ENCODE measurements at places on chromosomes 3 and 15.

GRCh38 chr3:64242435-64242834 lies 17.2 kb upstream of the PRICKLE2 start:
- no peak for DNase-seq

- no peak for DNase-seq
These were observed 119.4 kb upstream of the IQSEC1 start for GRCh38 chr3:13192471-13193213.

DNA sequence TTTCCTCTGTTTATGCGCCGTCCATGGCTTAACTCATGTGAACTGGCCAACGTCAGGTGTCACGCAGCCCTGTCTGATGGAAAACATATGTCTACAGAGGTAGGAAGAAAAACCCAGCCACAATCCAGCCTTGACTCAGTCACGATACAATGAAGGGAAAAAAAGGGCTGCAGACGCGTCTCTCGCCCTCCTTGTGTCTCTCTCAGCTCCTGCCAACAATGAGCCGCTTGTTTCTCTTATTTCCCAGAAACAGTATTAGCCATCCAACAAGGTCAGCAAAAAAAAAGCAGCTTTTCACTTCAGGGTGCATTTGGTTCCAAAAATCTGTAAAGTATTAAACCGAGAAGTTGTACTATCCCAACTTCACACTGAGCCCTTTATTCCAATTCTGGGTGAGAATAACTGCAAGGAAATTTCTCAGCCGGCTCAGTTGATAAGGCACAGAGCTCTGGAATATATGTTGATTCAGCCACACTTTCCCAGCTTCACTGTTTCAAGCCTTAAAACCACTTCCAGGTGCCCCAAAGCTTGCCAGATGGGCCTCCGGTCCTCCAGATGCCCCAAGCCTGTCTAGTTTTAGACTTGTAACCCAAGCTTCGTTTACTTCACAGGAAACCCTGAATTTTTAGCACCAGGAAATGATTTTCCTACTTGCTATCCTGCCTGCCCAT lies 79.4 kb downstream of the TM4SF4 start:
- DNase-seq, result no peak

GRCh38 chr15:23694592-23694991 lies 7.5 kb upstream of the NDN start:
- DNase-seq, result no peak

GRCh38 chr3:31610700-31611275 lies 78.1 kb downstream of the STT3B start:
- DNase-seq, result no peak

GRCh38 chr3:94251566-94251965 lies 188.7 kb downstream of the NSUN3 start:
- no peak for DNase-seq

GRCh38 chr15:41490355-41490754 lies 3.3 kb upstream of the ITPKA start:
- no peak for DNase-seq

- no peak for DNase-seq
These were observed 213.3 kb upstream of the CFAP20DC start for GRCh38 chr3:59263152-59263551.

GRCh38 chr15:39242345-39242744 lies 338.5 kb upstream of the THBS1 start:
- DNase-seq, result no peak

GRCh38 chr15:74727727-74728126 lies 2.4 kb upstream of the CYP1A1 start:
- no peak for DNase-seq

DNA sequence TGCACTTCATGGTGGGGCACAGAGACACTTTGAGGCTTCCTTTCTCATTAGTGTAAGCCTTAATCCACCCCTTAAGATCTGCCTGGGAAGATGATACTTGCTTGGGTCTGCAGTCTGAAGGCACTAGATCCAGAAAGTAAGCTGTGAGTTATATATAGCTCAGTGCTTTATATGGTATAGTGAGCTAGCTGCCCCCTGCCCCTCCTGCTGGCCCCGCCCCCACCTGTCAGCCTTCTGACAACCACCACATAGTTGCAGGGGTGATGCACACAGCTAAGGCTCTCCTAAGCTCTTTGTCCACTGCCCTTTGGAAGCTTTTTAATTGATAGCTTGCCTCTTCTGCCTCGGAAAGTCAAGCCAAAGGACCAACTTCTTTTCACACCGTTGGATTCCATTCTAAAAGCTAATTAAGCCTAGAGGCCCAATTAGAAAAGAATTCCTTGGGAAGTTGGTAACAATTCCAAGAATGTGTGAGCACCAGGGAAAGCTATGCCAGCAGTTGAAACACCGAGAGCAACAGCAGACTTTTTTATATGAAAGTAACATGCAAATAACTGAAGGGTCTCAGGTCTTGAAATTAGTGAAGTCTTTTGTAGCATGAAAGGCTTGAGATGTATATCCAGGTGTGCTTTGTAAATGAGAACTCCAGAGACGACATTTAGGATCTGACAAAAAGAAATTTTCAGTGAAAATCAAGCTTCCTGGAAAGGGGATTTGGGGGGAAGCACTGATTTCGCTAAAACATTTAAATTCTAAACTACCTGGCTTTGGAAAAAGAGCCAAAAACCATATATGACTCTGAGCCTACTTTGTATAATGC lies 2.3 kb downstream of the TPM1 start:
- no peak for DNase-seq

DNA sequence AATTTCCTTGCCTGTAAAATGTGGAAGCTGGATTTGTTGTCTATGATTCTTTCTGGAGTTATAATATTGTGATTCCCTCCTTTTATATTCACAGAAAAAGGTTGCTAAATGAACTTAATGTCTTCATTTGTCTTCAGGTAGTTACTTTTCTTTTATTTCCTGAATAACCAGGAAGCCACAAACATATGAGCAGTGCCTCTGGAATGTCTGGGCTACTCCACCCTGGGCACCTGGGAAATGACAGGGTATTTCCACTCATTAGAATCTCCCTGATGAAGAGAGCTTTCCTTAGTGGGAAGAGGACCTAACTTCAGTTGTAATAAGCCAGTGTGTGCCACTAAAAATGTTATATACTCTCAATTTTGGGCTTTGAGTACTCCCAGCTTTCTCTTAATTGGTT lies 3.8 kb upstream of the SLMAP start:
- DNase-seq, result no peak

GRCh38 chr15:74035121-74036017 lies 40.9 kb downstream of the PML start:
- DNase-seq, result no peak

DNA sequence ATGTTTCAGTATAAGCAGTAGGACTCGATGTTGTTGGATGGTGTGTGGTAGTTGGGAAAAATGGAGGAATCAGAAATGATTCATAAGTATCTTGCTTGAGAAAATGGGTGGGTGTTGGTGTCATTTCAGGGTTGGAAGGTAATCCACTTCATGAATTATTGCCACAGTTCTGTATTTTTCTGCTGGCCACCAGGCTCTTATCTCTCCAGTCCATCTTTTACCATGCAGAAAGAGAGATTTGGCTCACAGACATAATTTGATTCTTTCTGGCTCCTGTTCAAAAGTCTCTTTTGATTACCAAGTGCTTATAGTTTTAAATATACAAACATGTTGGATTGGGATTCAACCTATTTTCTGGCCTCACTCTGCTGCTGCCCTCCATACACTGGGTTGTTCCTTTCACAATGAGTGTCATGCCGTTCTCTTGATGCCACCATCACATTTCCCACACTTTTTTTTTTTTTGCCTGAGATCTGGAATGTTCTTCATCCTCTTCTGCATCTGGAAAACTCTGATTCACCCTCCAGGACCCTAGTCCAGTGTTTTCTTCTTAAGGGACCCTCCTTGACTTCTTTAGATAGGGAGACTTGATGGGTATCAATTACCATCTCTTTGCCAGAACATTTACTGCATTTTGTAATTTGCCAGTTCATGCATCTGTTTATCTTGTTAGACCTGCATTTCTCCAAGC lies 69.4 kb upstream of the GAP43 start:
- no peak for DNase-seq

- DNase-seq, result no peak
These were observed 140.3 kb downstream of the TBC1D5 start for GRCh38 chr3:17602126-17602525.

GRCh38 chr15:87610366-87610765 lies 646.2 kb downstream of the NTRK3 start:
- no peak for DNase-seq

DNA sequence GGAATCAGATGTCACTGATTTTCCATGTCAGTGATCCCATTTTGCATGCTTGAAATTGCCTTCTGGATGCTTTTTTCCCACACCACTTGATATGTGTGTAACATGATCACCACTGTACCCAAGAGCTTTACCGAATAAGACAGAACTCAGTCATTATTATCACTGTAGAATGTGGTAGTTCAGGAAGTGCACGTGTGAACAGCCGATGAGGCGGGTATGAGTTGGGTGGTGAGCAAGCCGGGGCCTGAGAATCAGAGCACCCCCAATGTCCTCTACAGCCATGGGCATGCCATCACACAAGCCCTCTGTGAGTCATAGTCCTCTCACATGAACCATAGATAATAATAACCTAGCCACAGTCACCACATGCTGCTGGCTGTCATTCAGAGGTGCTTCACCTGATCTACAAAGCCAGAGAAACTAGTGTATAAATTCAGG lies 470.8 kb downstream of the SOX2 start:
- DNase-seq, result no peak

DNA sequence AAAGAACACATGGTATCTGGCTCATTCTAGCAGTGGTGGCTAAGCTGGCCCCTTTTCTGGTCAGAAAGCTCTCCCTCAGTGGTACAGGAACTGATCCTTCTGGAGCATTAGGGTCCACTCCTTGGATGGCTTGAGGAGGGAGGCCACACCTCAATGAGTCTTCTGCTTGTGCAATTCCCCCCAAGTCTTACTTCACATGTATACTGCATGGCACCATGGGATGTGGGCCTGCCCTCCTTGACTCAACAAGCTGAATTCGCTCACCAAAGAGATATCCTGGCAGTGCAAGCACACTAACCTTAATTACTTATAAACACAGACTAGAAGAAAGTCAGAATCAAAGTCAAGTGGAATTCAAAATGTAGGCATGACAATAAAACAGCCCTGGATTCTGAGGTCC lies 133.8 kb upstream of the SLC2A2 start:
- DNase-seq, result no peak

DNA sequence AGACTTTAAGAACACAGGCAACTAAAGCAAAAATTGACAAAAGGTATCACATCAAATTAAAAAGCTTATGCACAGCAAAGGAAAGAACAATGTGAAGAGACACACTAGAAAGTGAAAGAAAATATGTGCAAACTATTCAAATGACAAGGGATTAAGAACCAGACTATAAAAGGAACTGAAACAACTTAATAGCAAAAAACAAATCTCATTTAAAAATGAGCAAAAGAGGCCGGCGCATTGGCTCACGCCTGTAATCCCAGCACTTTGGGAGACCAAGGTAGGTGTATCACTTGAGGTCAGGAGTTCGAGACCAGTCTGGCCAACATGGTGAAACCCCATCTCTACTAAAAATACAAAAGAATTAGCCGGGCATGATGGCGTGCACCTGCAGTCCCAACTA lies 14.4 kb downstream of the NGLY1 start:
- DNase-seq, result no peak

GRCh38 chr3:19399356-19399755 lies 251.0 kb downstream of the KCNH8 start:
- no peak for DNase-seq

DNA sequence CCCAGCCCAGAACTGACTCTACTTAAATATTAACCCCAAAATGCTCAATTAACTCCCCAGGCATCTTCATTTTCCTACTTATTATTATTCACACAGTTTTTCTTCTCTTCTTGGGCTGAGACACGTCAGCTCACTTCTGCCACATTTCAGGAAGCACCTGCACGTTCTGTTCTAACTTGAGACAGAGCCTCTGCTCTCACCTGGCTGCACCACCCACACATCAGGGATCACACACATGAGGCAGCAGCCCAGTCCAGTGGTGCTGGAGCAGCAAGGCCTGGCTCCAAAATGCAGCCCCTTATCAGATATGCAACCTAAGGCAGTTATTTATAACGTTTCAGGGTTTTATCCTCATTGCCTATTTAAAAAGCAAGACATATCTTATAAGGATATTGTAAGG lies 127.5 kb downstream of the OSBPL10 start:
- DNase-seq, result no peak

GRCh38 chr15:66838671-66839239 lies 136.7 kb downstream of the SMAD6 start:
- DNase-seq, result no peak

- DNase-seq, result no peak
These were observed 37.3 kb downstream of the USF3 start for GRCh38 chr3:113659101-113659541.

GRCh38 chr3:171061749-171062148 lies 35.2 kb upstream of the SLC2A2 start:
- no peak for DNase-seq

- no peak for DNase-seq
These were observed 1.2 kb downstream of the IGDCC4 start for GRCh38 chr15:65421360-65422215.

DNA sequence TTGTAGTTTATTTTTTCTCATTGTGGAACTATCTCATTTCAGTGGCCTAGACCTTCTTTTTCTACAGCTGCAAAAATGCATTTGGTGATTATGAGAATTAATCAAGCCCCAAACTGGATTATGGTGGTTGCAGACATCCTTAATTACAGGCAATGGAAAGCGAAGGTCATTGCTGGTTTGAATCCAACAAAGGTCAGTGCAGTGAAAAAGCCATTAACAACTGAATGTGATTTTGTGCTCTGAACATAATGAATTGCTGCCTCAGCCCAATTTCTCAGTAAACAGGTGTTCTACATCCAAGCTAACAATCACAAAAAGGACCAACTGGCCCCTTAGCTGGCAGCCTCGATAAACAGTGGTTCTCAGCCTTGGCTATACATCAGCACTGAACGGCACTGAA lies 260.1 kb upstream of the DPPA4 start:
- DNase-seq, result no peak

- DNase-seq, result no peak
These were observed 86.1 kb downstream of the TJP1 start for GRCh38 chr15:29736012-29736743.

GRCh38 chr3:13475871-13476590 lies 4.1 kb upstream of the HDAC11 start:
- no peak for DNase-seq

GRCh38 chr15:28930476-28931291 lies 44.9 kb downstream of the APBA2 start:
- no peak for DNase-seq

- no peak for DNase-seq
These were observed 106.3 kb upstream of the SPATA12 start for GRCh38 chr3:56954125-56954524.

GRCh38 chr15:32730677-32731654 lies 13.2 kb downstream of the GREM1 start:
- no peak for DNase-seq

GRCh38 chr3:126514161-126514560 lies 3.4 kb downstream of the UROC1 start:
- DNase-seq, result no peak

- DNase-seq, result no peak
These were observed 748.6 kb upstream of the GBE1 start for GRCh38 chr3:82509951-82510603.

Data from stimulated activated CD4-positive, alpha-beta T cell treated with anti-CD3 and anti-CD28 coated beads, TNF-alpha, amount 100 ng/mL, for 4 hours (primary cell).